ENCODE measurements at places on chromosomes 16 and 17. TPM values are rescaled to one million over a fixed set of nuclear protein-coding genes. Genes with fewer than 3 reads are reported as not detected.

KCTD5 gene
- total RNA-seq, result 9.1 TPM

OTOP3 gene
- not detected for total RNA-seq

WWP2 gene
- 32.8 TPM for total RNA-seq

PRPSAP2 gene
- total RNA-seq, result 19.2 TPM

ABCA3 gene
- total RNA-seq, result 30.7 TPM

ATAD5 gene
- total RNA-seq, result 0.58 TPM

IL17C gene
- total RNA-seq, result not detected

DNA sequence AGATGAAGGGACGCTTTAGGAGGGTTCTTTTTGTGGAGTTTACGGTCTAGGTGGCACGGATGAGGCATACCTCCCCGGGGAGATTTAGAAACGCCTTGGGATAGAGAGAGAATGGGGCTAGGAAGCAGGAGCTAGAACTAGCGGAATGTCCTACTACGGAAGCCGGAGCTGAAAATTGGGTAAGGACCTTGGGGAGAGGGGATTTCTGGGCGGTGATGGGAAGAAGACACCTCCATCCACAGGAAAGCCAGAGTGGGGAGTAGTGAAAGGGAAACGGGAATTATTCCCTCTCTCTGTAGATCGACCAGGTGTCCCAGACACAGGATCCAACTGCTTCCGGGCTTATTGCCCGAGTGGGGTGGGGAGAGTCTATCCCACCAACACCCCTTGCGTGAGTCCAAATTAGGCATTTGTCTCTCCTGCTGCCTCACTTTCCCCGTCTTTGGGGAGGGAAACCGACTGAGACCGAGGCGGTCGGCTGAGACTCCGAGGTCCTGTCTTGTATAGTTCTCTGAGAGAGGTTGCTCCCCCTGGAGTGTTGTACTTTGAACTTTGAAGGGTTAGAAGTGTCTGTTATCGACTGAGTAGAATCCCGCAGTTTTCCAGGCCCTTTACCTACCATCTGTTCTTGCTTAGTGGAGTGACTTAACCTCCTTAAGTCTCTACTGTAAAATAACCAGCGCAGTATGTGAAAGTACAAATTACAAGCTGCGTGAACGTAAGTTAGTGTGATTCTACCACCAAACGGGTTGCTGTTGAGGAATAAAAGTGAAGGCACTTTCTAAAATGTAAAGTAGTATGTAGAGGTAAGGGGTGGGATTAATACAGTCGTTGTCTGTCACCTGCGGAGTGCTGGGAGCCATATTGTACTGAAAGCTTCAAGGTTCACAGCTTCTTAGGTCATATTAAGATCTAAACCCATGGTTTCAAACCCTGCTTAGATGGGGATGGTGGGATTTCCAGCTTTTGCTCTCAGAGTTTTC lies 1.0 kb downstream of the RSPRY1 start:
- peaks cover 64% of the 10 kb centered on the region for H3K4me1 ChIP-seq
- H3K27ac ChIP-seq, result peak overlapping the region; percentile 97
- DNase-seq, result no peak
- H3K4me3 ChIP-seq, result peak overlapping the region; percentile 99
- H3K27me3 ChIP-seq, result no peaks in the 10 kb centered on the region

- DNase-seq, result no peak
- H3K27me3 ChIP-seq, result no peaks in the 10 kb centered on the region
- no peaks in the 10 kb centered on the region for H3K36me3 ChIP-seq
- no peak overlapping the region for H3K27ac ChIP-seq
- no peaks in the 10 kb centered on the region for H3K4me1 ChIP-seq
Observed at GRCh38 chr17:42087736-42088705, 10.3 kb downstream of the ZNF385C start.

- H3K4me3 ChIP-seq, result no peak overlapping the region
- no peaks in the 10 kb centered on the region for H3K27me3 ChIP-seq
- H3K27ac ChIP-seq, result no peak overlapping the region
- H3K4me1 ChIP-seq, result peaks cover 14% of the 10 kb centered on the region
Observed at GRCh38 chr16:87835882-87836331, 33.4 kb downstream of the SLC7A5 start.

- DNase-seq, result no peak
- H3K27me3 ChIP-seq, result no peaks in the 10 kb centered on the region
- no peaks in the 10 kb centered on the region for H3K36me3 ChIP-seq
- peak overlapping the region; percentile 73 for H3K27ac ChIP-seq
- peaks cover 18% of the 10 kb centered on the region for H3K4me1 ChIP-seq
- peak overlapping the region; percentile 40 for H3K4me3 ChIP-seq
Observed at GRCh38 chr17:70137451-70138230, 31.7 kb upstream of the KCNJ2 start.

- H3K27me3 ChIP-seq, result no peaks in the 10 kb centered on the region
- no peaks in the 10 kb centered on the region for H3K4me1 ChIP-seq
- H3K4me3 ChIP-seq, result no peak overlapping the region
- H3K36me3 ChIP-seq, result no peaks in the 10 kb centered on the region
- H3K27ac ChIP-seq, result no peak overlapping the region
Observed at GRCh38 chr16:35747658-35748455, 2288.4 kb downstream of the TP53TG3F start.

- DNase-seq, result no peak
- no peak overlapping the region for H3K27ac ChIP-seq
- H3K36me3 ChIP-seq, result no peaks in the 10 kb centered on the region
- no peak overlapping the region for H3K4me3 ChIP-seq
- no peaks in the 10 kb centered on the region for H3K27me3 ChIP-seq
Observed at GRCh38 chr17:47763913-47764582, 31.0 kb downstream of the TBX21 start.

- peaks cover 79% of the 10 kb centered on the region for H3K4me1 ChIP-seq
- no peaks in the 10 kb centered on the region for H3K27me3 ChIP-seq
- H3K4me3 ChIP-seq, result peak overlapping the region; percentile 78
- H3K27ac ChIP-seq, result peak overlapping the region; percentile 93
Observed at GRCh38 chr17:1109606-1110540, 69.9 kb downstream of the ABR start.

GRCh38 chr17:43556292-43556691 lies 10.2 kb upstream of the ETV4 start:
- H3K36me3 ChIP-seq, result no peaks in the 10 kb centered on the region
- no peak overlapping the region for H3K4me3 ChIP-seq
- DNase-seq, result no peak
- H3K27me3 ChIP-seq, result no peaks in the 10 kb centered on the region
- H3K27ac ChIP-seq, result no peak overlapping the region

DNA sequence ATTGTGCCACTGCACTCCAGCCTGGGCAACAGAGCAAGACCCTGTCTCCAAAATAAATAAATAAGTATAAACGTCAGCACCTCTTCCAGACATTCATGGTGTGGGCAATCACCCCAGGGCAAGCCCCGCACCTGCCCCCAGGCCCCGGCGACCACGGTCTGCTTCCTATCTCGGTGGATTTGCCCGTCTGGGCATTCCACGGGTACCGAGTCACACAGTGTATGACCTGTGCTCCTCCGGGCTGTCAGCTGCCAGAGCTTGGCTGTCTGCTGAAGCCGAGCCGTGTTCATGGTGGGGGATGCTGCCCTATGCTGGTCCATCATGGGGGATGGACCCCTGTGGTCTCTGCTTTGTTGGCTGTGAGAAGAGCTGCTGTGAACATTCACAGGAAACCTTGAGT lies 15.4 kb downstream of the CYBC1 start:
- H3K27ac ChIP-seq, result no peak overlapping the region
- no peak overlapping the region for H3K4me3 ChIP-seq
- H3K36me3 ChIP-seq, result peaks cover 30% of the 10 kb centered on the region
- H3K27me3 ChIP-seq, result no peaks in the 10 kb centered on the region

DNA sequence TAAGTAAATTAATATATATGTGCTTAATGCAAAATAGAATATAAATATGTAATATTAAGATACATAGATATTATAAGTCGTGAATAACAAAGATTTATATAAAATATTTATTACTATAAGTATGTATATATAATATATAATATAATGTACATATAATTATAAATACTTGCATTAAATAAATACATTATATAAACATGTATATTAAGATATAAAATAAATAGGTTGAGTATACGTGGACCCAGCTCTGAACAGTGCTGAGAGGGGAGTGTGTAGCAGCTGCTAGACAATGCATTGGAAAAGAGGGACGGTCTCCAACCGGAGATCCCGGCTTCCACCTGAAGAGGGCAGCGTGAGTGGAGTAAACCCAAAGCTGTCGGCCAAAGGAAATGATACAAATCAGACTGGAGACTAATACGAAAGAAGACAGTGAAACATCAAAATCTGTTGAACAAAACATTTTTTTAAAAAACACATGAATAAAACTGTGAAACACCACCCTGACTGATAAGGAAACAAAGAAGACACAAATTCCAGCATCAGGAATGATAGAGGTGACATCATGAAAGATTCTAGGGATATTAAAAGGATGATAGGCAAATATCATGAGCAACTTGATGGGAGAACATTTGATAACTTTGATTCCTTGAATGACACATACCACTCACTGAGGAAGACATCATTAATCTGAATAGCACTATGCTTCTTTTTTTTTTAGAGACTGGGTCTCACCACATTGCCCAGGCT lies 125.4 kb upstream of the CHMP6 start:
- no peak overlapping the region for H3K4me3 ChIP-seq
- no peaks in the 10 kb centered on the region for H3K27me3 ChIP-seq
- H3K4me1 ChIP-seq, result peaks cover 1% of the 10 kb centered on the region

DNA sequence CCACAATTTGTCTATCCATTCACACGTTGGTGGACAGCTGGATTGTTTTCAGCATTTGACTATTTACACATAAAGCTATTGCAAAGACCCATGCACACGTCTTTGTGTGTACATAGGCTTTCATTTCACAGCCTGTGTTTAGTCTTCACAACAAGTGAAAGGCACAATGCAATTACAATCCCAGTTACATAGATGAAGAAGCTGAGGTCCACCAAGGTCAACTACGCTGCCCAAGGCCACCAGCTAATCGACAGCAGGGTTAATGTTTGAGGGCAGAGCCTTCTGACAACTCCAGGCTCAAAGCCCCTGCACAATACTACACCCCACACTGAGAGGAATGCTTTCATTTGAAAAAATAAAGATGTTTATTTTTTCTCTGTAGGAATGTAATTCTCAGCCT lies 93.6 kb upstream of the CDH13 start:
- H3K27me3 ChIP-seq, result no peaks in the 10 kb centered on the region
- DNase-seq, result no peak
- H3K36me3 ChIP-seq, result no peaks in the 10 kb centered on the region
- H3K4me3 ChIP-seq, result no peak overlapping the region
- H3K4me1 ChIP-seq, result no peaks in the 10 kb centered on the region
- H3K27ac ChIP-seq, result no peak overlapping the region

DNA sequence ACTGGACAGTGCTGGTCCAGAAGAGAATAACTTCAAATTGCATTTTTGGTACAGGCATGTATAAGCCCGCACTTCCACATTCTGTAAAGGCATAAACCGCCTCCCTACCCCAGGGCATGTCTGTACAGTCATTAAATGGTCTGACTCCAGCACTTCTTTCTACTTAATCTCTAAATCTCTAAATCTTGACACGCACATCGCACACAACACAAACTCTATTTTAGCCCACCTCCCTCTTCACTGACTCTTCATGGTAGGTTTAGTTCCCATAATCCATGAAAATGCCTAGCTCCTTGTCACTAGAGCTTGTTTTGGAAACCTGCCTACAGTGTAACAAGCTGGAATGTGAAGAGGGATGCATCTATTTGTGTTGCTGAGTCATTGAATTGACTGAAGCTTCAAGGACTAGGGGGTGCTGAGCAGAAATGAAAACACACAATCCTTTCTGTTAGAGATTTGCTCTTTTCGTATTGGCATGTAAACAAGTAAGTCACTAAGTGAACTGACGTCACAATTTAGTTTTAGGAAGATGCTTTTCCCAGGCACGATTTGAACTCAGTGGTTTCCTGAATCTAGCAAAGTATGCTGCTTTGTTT lies 1.6 kb upstream of the DUSP14 start:
- no peaks in the 10 kb centered on the region for H3K36me3 ChIP-seq
- no peaks in the 10 kb centered on the region for H3K27me3 ChIP-seq
- no peak for DNase-seq
- peak overlapping the region; percentile 91 for H3K27ac ChIP-seq

DNA sequence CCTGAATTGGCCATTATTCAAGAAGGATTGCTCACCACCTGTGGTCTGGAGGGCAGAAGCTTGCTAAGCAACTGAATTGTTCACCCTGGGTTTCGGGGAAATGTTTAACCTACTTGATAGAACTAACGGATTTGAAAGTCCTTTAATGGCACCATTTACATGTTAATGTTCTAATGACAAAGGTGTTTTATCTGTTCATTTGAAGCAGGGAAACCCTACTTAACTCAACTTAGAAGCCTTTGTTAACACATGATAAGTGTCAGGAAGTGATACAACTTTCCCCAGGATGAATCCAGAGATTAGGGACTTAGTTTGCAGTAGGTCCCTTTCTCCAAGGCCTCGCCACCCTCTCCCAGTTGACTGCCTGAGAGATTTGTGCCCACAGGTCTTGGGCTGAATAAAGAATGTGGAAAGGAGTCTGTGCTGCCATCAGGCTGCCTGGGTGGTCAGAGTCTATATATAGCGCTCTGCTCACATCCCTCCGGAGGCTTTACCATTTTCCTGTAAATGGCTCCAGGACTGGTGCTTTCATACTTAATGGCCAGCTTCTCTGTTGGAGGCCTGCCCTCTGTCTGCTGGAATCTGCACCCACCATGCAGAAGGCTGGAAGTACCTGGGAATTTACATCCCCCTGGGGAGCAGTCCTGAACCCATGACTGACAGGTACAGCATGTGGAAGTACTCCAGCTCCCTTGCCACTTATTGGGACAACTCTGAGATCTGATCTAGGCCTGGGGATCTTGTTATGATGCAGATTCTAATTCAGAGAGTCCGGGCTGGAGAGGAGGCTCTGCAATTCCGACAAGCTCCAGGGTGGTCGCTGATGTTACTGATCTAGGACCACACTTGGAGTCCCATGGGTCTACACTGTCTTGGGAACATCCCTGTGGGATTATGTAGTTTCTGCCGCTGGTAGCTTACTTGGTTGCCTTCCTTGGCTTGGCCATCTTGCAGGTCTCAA lies 99.9 kb downstream of the ASIC2 start:
- H3K27me3 ChIP-seq, result no peaks in the 10 kb centered on the region
- no peaks in the 10 kb centered on the region for H3K36me3 ChIP-seq
- no peaks in the 10 kb centered on the region for H3K4me1 ChIP-seq
- no peak for DNase-seq
- H3K27ac ChIP-seq, result no peak overlapping the region
- H3K4me3 ChIP-seq, result no peak overlapping the region

- H3K27ac ChIP-seq, result no peak overlapping the region
- H3K4me3 ChIP-seq, result no peak overlapping the region
- no peaks in the 10 kb centered on the region for H3K4me1 ChIP-seq
- no peak for DNase-seq
- no peaks in the 10 kb centered on the region for H3K36me3 ChIP-seq
- H3K27me3 ChIP-seq, result no peaks in the 10 kb centered on the region
Observed at GRCh38 chr16:6600167-6600566, 732.5 kb upstream of the RBFOX1 start.

GRCh38 chr16:64365448-64365931 lies 756.4 kb downstream of the CDH11 start:
- no peak overlapping the region for H3K27ac ChIP-seq
- no peak for DNase-seq
- no peak overlapping the region for H3K4me3 ChIP-seq
- no peaks in the 10 kb centered on the region for H3K27me3 ChIP-seq
- peaks cover 7% of the 10 kb centered on the region for H3K4me1 ChIP-seq

- peaks cover 31% of the 10 kb centered on the region for H3K4me1 ChIP-seq
- no peaks in the 10 kb centered on the region for H3K27me3 ChIP-seq
- H3K36me3 ChIP-seq, result no peaks in the 10 kb centered on the region
- DNase-seq, result no peak
- H3K27ac ChIP-seq, result no peak overlapping the region
Observed at GRCh38 chr17:79017546-79018369, 6.2 kb upstream of the C1QTNF1 start.

Data from esophagus muscularis mucosa (tissue), 4 donors.